ENCODE measurements at places on chromosomes 6 and 20.

- no peak for DNase-seq
These were observed 6.7 kb upstream of the TEAD3 start for GRCh38 chr6:35503534-35503933.

GRCh38 chr6:53618219-53618618, 47.3 kb downstream of the KLHL31 start:
- no peak for DNase-seq

GRCh38 chr6:163036160-163036645, 308.4 kb downstream of the PACRG start:
- DNase-seq, result no peak

- DNase-seq, result no peak
These were observed 48.2 kb upstream of the LRRC1 start for GRCh38 chr6:53746442-53747103.

- DNase-seq, result no peak
These were observed 37.2 kb upstream of the PHACTR1 start for GRCh38 chr6:12679341-12679740.
